ENCODE measurements at places on chromosomes 16 and 17.

GRCh38 chr16:86833136-86833535, 254.8 kb downstream of the FOXL1 start:
- no peak for DNase-seq

DNA sequence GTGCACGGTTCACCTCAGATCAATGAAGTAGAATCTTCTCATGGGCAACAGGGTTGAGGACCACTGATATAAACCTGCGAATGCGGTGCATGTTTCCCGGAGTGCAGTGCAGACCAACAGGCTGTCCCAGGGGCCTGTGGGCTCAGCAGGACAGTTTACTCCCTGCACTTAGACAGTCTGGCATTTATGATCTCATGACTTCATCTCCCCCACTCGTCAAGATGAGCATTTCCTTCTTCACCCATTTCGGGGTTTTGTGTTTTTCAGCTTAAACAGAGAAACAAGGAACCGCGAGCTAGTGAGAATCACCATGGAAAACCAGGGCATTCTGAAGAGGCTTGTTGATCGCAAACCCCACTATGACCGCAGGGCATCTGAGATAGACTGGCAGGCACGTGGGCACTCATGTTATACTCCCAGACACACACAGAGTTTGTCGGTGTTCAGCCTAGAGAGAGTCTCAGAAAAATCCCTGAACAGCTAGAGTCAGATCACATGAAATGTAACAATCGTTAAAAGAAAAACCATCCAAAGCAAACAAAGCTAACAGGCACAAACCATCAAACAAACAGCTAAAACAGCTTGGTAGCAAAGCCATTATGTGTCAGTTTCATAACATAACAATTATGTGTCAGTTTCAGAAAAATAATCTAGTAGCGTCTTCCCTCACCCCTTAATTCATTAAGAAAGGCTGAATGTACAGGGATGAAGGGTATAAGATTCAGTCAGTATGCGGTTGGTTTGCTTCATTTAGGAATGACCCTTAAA, 2.9 kb downstream of the CFAP97D1 start:
- no peak for DNase-seq

DNA sequence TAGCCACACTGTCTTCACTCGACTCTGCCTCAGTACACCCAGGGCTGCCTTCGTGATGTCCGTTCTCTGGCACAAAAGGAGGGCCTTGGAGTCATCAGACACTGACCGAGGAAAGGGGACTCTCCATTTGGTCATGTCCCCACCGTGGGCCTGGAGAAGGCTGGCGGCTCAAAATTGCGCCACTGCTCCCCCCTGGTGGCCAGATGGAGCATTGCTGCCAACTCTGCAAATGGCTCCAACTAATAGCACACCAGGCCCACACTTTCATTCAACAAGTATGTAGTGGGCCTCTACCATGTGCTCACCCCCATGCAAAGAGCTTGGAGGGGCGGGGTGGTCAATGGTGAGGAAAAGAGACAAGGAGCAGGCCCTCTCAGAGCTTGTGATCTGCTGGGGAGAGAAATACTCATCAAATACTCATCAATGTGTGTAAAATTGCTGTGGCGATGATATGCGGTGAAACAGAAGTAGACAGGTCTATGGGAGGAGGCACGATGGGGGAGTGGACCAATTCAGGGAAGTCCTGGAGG, 5.2 kb upstream of the GRIN2C start:
- peak; percentile 66 for DNase-seq

- no peak for DNase-seq
Measured at GRCh38 chr17:68711858-68712257, 110.7 kb upstream of the FAM20A start.

DNA sequence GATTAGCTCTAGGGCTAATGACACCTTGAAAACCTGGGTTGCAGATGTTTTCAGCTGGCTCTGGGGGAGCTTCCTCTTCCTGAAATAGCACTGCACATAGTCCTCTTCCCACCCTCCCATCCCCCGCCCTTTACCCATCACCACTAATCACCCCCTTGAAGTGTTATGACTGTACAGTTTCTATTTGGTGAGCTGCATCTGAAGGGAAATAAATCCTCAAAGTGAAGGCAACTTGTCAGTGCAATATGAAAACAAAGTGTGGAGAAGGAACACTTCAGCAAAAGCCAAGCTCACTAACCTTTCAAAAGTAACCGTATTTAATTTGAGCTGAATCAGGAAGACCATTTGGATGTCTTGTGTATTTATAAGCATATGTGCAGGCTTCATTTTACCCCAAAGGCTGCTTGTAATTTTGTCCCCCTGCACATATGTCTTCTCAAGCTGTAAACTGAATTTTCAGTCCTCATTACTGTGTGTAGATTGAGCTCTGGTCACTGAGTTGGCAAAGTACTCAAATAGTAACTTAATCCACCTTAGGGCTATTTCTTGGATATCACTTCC, 44.1 kb upstream of the CA10 start:
- DNase-seq = no peak

GRCh38 chr17:19742495-19742894, 5.6 kb downstream of the ALDH3A1 start:
- no peak for DNase-seq

DNA sequence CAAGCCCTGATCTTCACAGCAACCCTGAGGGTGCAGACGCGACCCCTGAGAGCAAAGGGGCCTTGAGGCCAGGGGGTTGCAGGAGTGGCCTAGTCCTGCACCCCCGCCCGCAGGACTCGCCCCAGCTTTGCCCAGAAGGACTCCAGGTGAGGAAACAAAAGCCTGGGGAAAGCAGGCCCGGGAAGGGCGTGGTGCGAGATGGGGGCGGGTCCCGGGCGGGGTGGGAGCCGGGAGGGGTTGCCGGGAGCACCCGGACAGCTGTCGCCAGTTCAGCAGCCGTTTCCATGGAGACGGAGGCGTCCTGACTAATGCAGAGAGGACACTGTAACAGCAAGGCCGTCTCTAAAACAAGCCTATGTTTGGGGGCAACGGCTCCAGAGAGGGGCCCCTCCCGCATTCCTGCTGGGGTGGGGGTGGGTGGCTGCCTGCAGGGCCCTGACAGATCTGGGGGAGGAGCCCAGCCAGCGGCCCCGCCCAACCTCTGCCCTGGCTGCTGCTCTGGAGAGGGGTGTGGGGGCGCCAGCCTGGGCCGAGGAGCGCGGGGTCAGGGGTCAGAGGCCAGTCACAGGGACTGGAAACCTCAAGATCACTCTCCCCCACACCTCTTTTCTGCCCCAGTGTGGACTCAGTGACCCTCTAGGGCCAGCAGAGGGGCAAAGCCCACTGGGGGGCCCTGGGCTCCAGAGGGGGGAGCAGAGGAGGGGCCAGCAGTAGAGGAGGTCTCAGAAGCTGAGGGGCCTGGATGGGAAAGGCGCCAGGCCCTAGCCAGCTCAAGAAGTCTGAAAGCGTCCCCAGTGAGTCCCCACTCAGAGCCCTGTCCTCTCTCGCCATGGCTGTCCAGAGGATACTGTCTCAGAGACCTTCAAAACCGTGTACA, 3.1 kb upstream of the TPPP3 start:
- DNase-seq = no peak

GRCh38 chr17:79832218-79833109, 6.8 kb downstream of the CBX4 start:
- DNase-seq = no peak

- DNase-seq = no peak
Measured at GRCh38 chr17:56121191-56122051, 31.9 kb upstream of the ANKFN1 start.

- DNase-seq = no peak
Measured at GRCh38 chr16:76360404-76360803, 83.2 kb downstream of the CNTNAP4 start.

DNA sequence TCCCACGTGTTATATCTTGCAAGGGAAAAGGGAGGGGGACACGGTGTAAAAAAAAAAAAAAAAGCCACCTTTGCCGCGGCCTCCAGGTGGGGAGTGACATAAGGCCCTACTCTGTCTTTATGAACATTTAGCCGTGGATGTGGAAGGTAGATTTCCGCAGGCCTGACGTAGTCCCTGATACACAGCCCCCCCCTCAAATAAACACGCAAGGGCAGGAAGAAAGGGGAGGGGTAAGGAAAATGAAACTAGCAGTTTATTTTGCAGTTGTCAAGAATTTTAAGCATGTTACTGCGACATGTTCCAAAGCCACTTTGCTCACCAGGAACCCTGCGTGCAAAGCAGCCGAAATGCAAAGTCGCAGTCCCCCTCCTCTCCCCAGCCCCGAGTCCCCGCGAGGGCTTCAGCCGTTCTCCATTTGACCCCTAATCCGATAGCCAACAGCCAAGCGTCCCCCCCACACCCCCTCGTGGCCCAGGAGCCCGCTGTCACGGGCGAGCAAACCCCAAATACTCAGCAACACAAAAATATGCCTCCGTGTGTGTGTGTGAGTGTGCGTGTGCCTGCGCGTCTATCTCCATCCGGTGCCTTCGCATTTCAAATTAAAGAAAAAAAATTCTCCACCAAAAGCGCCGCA, 1.2 kb downstream of the CBX4 start:
- no peak for DNase-seq

GRCh38 chr17:65370669-65371131, 190.7 kb downstream of the AXIN2 start:
- DNase-seq = peak; percentile 25

- peak; percentile 11 for DNase-seq
Measured at GRCh38 chr17:55320594-55321426, 56.0 kb downstream of the HLF start.

DNA sequence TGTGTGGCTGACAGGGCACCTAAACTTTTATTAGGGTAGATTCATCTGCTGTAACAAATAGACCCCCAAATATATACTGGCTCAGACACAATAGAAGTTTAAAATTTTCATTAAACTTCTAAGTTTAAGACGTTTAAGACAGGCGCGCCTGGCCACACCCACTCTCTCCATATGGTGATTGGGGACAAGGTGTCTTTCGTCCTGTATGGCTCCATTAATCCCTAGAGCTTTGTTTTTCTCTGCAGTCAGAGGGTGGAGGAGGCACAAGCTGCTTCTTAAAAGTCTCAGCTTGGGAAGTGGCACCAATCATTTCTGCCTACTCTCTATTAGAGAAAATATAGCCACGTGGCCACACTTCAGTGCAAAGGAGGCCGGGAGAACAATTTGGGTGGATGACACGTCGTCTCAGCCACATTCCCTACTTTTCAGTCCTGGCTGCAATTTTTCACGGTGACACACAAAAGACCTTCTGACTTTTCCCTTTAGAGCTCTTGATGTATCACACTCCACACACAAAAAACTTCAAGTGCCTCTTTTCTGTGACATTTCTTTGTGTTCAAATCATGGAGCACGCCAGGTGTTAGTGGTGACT, 125.5 kb upstream of the CACNG3 start:
- no peak for DNase-seq

- DNase-seq = no peak
Measured at GRCh38 chr16:68077866-68078700, 7.1 kb upstream of the NFATC3 start.

GRCh38 chr17:5730373-5730772, 146.1 kb upstream of the NLRP1 start:
- DNase-seq = no peak

DNA sequence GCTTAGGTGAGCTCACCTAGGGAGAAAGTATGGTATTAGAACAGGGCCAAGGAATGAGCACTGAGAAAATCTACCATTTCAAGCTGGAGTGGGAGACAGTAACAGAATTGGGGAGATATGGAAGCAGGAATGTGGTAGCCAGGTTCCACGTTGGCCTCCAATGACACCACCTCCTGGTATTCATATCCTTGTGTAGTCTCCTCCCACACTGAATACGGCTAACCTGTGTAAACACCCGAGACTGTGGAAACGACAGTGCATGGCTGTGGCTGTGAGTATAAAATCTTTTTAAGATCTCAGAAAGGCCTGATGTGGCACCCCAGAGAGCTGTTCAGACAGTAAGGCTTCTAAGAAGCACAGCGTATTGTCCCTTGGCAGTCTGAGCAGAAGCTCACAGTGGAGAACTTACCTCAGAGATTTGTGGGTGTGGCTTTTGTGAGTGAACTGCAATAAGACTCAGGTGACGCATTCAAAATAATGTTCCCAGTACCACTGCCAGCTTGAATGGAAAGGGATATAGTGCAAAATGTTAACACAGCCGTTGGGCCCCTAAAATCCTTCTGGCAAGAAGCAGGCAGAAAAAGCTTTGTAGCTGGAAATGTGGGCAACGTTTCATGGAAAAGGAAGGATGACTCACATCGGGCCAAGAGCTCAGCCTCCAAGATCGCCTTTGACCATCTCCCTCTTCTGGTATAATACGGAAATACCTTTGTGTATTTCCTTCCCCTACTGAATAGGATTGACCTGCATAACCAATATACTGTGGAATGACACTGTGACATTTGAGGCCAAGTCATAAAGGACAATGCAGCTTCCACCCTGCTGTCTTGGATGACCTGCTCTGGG, 14.4 kb downstream of the SDR42E1 start:
- no peak for DNase-seq

GRCh38 chr17:40563220-40564052, 1.8 kb downstream of the CCR7 start:
- DNase-seq = no peak

DNA sequence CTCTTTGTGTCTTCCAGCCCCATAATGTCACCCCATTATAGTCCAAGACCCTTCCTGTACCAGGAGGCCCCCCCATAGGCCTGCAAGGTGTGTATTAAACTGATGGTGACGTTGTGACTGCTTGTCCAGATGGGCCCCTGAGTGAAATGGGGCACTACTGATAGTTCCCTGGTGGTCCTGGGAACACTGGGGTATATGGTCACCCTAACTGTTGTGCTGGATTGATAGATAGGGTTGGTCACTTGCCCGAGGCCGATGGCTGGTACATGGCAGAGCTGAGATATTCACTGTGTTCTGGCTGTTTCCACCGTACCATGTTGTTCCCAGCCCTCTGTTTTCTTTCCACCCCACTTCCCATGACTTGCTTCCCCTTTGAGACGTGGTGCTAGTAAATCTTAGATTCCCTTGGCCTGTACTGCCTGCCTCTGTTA, 4.3 kb downstream of the CNP start:
- peak; percentile 22 for DNase-seq

DNA sequence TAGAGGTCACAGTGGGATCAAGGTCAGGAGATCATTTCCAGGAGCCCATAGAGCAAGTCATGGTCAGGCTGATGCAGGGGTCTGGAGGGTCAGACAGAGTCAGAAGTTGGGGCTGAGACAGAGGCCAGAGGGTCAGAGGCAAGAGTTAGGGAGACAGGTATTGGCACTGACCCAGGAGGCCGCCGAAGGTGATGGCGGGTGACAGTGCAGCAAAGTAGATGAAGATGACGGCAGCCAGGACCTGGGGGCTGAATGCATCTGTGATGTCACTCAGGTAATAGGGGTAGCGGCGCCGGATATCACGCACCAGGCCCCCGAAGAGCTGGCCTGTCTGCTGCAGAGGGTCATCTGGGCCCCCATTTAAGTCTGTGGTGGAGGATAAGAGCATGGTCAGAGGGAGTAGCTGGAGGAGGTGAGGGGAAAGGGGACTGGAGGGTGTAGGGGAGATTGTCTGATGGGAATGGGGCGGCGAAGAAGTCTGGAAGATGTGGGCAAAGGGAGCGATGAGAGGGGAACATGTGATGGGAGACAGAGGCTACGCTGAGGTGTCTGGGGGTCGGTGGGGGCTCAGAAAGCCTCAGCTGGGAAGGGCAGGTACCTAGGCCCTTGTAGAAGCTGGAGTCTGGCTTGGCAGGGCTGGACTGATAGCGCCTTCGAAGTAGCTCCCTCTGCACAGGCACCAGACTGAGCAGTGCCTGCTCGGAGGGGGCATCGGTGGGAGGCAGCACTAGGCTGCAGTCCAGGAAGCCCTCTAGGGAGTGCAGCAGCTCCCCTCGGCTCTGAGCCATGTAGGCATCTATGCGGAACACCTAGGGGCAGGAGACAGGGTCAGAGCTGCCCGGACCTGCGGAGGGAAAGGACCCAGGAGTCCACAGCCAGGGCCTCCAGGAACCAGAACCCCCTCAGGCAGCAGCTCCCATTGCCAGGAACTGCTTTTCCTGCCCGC, 9.8 kb downstream of the SLC4A1 start:
- no peak for DNase-seq
